ENCODE measurements at places on chromosomes 7 and 10.

DNA sequence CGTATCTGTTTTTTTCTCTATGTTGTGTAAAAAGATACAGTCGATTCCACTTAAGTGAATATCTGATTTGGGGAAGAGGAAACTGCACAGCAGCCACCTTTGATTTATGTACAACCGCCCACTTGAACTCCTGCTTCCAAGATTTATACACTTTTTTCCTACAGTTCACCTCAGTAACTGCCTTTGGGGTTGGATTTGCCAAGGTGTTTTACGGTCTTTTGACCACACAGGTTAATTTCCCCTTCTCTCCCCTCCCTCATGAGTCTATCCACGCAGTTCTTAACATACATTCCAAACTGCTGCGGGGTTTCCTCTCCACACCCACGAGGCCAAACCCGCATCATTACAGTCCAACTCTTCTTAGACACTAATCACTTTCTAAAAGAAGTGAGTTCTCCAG is 277.0 kb downstream of the USP6NL start:
- no peak for DNase-seq

DNA sequence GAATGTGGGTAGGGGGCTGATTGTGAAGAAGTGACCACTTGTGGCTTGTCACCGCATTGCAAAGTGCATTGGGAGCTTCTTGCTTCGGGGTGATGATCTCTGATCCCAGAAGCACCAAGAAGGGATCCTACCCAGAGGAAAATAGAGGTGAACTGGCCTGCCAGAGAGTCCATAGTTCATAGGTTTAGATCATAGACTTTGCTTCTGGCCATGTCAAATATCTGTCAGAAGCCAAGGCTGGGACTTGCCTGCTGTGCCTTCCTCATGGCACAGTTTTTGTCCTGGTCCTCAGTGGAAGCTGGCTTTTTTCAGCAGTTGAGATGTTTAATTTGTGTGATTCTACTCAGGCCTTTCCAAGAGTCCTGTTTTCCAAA is 1.1 kb downstream of the ZSWIM8 start:
- no peak for DNase-seq

DNA sequence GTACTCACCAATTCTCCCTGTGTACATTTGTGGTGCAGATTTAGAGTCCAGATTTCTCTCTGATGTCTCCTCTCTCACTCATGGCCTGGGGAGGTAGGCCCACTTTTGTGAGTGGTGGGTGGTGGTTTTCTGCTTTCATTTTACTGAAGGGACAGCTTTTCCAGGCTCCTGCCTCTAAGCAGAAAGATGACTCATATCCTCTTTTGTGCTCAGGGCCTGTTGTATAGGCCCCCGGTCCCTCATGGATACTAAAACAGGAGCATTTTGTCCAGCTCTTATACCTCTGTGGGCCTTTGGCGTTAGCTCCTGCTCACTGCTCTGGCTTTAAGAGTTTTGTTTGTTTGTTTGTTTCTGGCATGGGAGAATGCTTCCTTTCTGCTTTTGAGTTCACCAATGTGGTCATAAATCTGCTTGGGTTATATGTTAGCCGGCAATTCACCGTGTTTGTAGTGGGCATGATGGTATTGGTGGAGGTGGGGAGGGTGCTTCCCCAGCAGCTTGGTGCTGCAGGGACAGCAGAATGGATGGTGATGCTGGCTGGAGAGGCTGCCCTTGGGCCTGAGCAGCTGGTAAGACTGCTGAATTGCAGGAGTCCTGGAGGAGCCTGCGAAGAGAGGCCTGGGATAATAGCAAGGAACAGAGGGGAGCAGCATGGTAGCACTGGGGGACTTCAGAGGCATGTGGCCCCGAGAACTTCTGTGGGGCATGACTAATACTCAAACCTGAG is 468.7 kb downstream of the RPS24 start:
- no peak for DNase-seq

DNA sequence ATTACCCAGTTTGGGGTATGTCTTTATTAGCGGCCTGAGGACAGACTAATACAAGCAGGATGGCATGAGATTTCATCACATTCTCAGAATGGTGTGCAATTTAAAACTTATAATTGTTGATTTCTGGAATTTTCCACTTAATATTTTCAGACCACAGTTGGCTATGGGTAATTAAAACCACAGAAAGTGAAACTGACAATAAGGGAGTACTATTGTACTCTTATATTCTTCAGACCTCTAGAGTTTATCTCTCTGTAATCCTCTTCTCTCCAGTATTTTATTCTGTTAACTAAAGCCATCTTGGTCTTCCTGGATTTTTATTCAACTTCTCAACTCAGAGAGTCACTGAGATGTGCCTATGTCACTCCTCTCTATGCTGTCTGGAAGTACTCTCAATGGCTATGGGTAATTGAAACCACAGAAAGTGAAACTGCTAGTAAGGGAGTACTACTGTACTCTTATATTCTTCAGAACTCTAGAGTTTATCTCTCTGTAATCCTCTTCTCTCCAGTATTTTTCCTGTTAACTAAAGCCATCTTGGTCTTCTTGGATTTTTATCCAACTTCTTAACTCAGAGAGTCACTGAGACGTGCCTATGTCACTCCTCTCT is 118.3 kb downstream of the PPP1R17 start:
- DNase-seq, result no peak

DNA sequence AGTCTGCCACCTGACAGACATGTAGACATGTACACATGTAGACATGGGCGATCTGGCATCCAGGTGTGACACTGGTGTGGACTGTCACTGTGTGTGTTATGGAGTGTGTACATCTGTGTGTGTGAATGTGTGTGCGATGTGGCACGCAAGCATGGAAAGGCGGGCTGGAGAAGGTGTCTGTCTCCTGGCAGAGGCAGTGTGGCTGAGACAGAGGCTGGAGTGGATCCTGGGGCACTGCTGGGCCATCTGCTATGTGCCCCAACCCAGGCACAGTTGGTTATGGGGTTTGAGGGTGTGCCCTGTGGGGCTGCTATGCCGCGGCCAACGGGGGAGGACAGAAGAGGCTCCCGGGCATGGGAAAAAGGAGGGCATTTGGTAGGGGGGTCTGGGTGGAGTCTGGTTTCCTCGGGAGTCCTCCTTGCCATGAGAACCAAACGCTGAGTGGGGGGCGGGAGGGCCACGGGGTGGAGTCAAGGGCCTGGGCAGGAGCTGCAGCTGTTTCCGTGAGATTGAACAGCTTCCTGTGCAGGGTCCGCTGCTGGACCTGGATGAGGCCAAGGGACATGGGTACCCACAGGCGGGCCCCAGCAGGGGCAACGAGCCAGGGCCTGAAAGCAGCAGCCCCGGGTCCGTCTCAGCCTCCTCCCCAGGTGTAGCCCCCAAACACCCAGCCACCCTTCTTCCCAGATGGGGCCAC is 1.3 kb downstream of the ELN start:
- DNase-seq, result no peak

DNA sequence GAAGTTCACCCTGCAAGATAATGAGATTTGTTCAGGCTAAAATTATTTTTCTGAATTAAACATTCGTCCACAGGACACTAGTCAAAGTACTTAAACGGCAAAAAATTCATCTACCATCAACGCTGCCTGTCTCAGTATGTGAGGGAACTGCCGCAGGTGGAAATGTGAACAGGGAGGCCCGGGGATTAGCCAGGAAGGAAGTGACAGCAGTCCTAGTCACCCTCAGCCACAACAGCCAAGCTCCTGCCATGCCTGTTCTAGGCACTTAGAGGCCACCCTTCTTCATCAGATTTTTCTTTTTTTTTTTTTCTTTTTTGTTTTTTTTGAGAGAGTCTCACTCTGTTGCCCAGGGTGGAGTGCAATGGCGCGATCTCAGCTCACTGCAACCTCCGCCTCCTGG is 9.4 kb downstream of the NUDT5 start:
- no peak for DNase-seq

- DNase-seq, result no peak
Observed at GRCh38 chr10:58757352-58758065, 244.8 kb downstream of the BICC1 start.
